Epithelial cell of umbilical artery (primary cell): ENCODE measurements at places on chromosomes 4 and X. TPM values are rescaled to one million over a fixed set of nuclear protein-coding genes. Genes with fewer than 3 reads are reported as not detected.

The F8A3 gene
- 0.30 and 0.65 TPM in 2 replicates for total RNA-seq

The SORCS2 gene
- total RNA-seq = 0.15 TPM in 1 of 2 replicates, not detected in the other

The VSIG4 gene
- total RNA-seq = not detected in 2 replicates

The SOD3 gene
- under 0.01 TPM in 1 of 2 replicates, not detected in the other for total RNA-seq

The ERAS gene
- total RNA-seq = not detected in 2 replicates

The L1CAM gene
- not detected in 2 replicates for total RNA-seq

The ADGRG4 gene
- total RNA-seq = not detected in 2 replicates

The PASD1 gene
- total RNA-seq = not detected in 2 replicates

The MAGEB17 gene
- not detected in 2 replicates for total RNA-seq

The GABRG1 gene
- not detected in 2 replicates for total RNA-seq

The SH2D1A gene
- total RNA-seq = not detected in 2 replicates

The PCSK1N gene
- total RNA-seq = under 0.01 TPM in 1 of 2 replicates, not detected in the other

The HGFAC gene
- under 0.01 and 0.91 TPM in 2 replicates for total RNA-seq

The SLC25A5 gene
- total RNA-seq = 250 and 343 TPM in 2 replicates

The GPRIN3 gene
- 1.8 and 8.8 TPM in 2 replicates for total RNA-seq

The RAB41 gene
- not detected in 2 replicates for total RNA-seq
